ENCODE measurements at places on chromosomes 7 and 10.
A peak's percentile ranks its signal among the peaks of the same experiment; 100 is the strongest.

- no peak for DNase-seq
Observed at GRCh38 chr7:77985974-77986339, 187.4 kb downstream of the PHTF2 start.

DNA sequence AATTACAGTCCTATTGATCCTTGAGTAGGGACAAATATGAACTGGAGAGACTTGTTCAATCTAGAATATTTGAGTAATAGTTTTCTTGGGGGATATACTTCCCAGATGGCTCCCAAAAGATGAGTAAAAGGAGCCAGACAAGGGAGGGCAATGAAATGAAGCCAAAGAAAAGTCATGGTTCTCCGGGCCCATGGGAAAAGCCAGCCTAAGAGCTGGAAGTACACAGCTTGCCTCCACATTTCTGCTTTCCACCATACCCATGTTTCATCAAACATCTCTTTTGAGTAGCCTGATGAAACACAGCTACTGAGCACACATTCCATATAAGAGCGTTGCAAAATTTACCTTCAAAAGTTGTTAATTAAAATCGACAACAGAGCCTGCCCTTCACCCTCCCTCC lies 535.0 kb upstream of the FZD8 start:
- no peak for DNase-seq

- DNase-seq: no peak
Observed at GRCh38 chr10:132453470-132453861, 56.5 kb downstream of the PWWP2B start.

DNA sequence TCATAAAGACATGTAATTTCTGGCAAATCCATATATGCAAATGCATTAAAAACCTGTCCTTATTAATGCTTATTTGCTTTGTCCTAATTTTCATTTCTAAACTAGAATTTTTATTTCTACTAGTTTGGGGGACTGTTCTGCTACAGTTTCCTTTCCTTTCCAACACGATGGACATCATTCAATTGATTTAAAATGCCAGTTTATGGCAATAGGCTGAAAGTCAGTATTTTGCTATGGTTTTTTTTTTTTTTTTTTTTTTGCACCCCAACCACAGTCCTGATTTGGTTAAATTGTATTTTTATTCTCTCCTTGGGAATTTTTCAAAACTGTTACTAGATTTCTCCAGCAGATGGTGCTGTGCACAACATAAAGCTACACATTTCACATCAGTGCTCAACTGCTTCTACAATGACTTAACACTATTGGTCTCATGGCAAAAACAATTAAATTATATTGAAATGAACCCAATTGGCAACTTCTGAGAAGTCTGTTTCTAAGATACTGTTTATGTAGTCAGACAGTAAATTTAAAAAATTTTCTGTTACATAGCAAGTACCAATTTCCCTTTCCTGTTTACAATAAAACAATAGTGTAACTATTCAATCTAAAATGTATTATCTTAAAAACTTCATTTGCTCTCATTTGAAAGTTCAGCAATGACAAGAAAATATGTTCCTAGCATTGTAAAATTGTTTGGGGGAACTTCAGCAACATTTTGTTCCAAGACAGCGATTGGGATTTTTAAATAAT lies 193.8 kb upstream of the CCDC6 start:
- DNase-seq: no peak

DNA sequence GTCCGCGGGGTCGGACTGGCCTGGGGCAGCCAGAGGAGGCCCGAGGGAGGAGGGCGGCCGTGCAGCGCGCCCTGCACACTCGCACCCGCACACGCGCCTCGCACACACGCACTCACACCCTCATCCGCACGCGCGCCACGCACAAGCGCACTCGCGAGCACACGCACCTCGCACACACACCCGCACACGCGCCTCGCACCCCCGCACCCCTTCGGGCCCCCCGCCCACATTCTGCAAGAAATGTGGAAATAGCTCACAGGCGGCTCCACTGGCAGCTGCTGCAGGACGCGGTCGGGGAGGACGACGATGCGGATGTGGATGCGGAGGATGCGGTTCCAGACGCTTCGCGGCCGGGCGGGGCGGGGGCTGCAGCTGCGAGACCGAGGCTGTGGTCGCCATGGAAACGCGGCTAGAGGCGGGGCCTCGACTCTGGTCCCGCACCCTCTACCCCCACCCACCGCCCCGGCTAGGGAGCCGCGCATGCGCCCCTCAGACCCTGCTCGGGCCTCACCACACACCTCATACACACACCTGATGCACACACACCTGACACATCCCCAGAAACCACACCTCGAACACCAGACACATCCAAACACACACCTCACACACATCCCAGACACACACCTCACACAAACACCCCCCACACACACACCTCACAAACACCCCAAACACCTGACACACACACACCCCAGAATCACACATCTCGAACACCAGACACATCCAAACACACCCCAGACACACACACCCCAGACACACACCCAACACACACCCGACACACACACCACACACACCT lies at the start of gene CALY:
TSS of gene CALY (minus strand) at position 320 of the 793 bp plus-strand sequence. CDS start 7,907 bp downstream, outside the sequence.
- DNase-seq: no peak

DNA sequence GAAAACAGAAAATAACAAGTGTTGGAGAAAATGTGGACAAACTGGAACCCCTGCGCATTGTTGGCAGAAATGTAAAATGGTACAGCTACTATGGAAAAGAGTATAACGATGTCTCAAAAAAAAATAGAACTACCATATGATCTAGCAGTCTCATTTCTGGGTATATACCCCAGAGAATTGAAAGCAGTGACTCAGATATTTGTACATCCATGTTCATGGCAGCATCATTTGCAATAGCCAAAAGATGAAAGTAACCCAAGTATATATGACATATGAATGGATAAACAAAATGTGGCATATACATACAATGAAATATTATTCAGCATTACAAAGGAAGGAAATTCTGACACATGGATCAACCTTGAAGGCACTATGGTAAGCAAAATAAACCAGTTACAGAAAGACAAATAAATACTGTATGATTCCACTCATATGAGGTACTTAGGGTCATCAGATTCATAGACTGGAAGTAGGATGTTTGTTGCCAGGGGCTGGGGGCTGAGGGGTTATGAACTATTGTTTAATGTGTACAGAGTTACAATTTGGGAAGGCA lies 4.9 kb downstream of the NRCAM start:
- DNase-seq: no peak

- no peak for DNase-seq
Observed at GRCh38 chr7:39085590-39086049, 107.9 kb downstream of the POU6F2 start.

DNA sequence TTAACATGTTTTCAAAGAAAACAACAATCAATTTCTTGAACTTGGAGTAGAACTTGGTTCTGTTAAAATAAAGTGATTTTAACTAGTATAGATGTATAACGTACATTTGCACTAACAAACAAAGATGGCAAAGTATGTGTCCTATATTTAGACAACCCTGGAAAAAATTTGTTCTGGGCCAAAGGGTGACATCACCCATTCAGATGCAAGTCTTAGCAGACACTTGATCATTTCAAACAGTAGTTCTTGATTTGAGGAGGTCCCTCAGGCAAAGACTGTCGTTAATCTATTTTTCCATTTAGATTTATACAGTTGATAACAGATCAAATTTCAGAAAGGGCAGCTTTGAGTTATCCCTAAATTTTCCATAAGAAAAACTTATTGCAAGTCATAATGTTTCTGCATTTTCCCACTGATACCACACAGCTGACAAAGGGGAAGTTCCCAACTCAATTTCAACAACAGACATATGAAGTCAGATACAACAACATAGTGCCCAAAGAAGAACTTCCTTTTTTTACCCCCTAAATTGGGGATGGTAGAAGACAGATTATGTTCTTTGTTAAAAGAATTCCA lies 5.2 kb downstream of the NMT2 start:
- no peak for DNase-seq

- peak; percentile 5 for DNase-seq
Observed at GRCh38 chr10:42991442-42992098, 85.3 kb upstream of the RET start.

DNA sequence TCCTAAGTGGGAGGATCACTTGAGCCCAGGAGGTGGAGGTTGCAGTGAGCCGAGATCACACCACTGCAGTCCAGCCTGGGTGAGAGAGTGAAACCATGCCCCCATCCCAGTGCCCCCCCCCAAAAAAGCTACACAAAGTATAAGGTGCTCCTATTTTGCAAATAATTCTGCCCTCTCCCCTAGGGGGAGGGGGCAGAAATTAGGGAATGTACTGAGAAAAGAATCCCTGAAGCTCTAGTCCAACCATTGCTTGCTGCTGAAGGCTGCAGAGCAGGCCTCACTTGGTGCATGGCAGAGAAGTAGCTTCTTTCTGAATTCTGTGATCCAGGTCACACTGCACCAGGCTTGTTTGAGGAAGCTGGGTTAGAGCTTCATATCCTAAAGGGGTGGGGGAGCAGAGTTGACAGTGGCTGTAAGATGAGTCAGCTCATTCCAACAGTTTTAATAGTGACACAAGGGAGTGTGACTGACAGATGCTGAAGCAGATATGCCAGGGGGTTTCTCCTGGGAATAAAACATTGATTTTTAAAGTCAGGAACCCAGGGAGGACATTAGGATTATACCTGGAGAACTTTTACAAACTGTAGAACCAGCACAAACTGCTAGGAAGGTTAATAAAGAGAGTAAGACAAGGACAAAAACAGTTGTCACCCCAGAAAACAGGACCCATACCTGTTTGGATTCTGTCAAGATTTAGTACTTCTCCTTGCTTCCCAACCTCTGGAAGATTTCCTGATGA lies 32.8 kb upstream of the STRIP2 start:
- no peak for DNase-seq

GRCh38 chr7:28674359-28674782 lies 262.1 kb downstream of the CREB5 start:
- DNase-seq: no peak

DNA sequence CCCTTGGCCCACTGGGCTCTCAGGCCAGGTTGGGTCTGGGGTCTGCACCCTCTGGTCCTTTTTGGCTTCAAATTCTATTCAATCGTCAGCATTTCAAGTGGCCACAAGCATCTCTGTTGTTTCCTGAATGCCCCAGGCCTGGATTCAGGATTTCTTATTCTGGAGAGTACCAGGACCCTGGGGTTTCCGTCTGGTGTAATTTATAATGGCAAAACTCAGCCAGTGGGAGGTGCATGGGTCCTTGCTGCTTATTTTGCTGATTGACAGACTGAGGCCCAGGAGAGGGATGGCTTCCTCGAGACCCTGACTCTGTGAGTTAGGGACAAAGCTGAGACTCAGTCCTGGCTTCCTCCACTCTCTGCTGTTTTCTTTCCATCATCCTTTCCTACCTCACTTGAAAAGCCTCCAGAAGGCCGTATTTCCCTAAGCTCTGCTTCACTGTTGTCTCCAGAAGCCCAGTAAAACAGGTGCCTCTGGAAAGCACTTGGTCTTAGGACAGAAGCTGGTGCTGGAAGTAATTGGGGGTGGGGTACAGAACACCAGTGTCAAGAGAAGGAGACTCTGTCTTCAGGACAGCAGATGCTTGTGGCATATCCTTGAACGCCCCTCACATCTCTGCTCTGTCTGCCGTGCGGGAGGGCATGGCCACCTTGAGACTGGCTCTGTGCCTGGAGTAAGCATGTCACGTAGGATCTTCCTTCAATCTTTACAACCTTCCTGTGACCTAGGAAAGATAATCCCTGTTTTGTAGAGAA lies 39.4 kb upstream of the SH2D4B start:
- no peak for DNase-seq

- no peak for DNase-seq
Observed at GRCh38 chr7:105649727-105650381, 68.6 kb upstream of the EFCAB10 start.

- no peak for DNase-seq
Observed at GRCh38 chr7:43010061-43010460, 77.9 kb downstream of the MRPL32 start.

- DNase-seq: no peak
Observed at GRCh38 chr7:123789206-123789784, 40.5 kb upstream of the WASL start.

- no peak for DNase-seq
Observed at GRCh38 chr7:35025369-35025870, 11.9 kb downstream of the DPY19L1 start.

DNA sequence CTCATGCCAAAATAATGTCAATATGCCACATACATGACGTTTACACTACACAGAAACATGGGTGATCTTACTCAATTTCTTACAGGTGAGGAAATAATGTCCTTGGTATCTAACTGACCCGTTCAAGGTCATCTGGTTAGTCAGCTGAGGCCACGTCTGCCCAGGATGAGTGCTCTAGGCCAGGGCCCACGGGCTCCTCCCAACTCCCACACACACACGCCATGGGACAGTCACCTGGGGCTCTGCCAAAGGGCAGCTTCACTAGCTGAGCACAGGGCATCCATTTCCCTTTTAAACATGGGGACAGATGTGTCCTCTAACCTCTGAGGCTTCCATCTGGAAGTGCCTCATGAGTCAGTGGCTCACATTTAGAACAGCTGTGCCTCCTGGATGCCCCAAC lies 123.9 kb downstream of the TNS3 start:
- DNase-seq: no peak

- DNase-seq: no peak
Observed at GRCh38 chr7:100584683-100585510, 1.0 kb downstream of the LRCH4 start.

GRCh38 chr10:5369362-5370158 lies 4.8 kb downstream of the UCN3 start:
- no peak for DNase-seq

GRCh38 chr10:22784668-22785067 lies 70.3 kb upstream of the PIP4K2A start:
- no peak for DNase-seq

- no peak for DNase-seq
Observed at GRCh38 chr10:8803992-8804391, 749.5 kb downstream of the GATA3 start.

GRCh38 chr7:99248391-99249095 lies 24.1 kb upstream of the MYH16 start:
- DNase-seq: no peak

- DNase-seq: no peak
Observed at GRCh38 chr10:34479520-34480179, 335.4 kb downstream of the PARD3 start.

DNA sequence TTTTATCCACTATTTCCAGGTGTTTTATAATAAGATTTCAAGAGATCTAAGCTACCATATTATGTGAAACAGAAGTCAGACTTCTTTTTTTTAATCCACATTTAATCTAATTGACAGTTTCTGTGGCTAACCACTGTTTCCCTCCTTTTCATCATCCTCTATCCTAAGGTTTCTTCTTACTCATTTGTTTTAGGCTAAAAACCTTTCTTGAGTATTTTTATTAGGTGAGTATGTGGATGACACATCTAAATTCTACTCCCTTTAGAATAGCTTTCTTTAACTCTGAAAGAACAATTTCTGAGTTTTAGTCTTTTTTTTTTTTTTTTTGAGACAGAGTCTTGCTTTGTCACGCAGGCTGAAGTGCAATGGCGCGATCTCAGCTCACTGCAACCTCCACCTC lies 62.7 kb downstream of the NPY start:
- no peak for DNase-seq

Measured in GM12892 (cell line).